ENCODE measurements at places on chromosomes 5 and 9. TPM values are rescaled to one million over a fixed set of nuclear protein-coding genes. Genes with fewer than 3 reads are reported as not detected.

GDF9 gene
- total RNA-seq, result 0.32 TPM

ARID3C gene
- 0.45 TPM for total RNA-seq

PFN3 gene
- total RNA-seq, result not detected

LCN9 gene
- total RNA-seq, result not detected

MSX2 gene
- total RNA-seq, result 4.9 TPM

ACOT12 gene
- total RNA-seq, result not detected

SPATA31A3 gene
- total RNA-seq, result not detected

SH3TC2 gene
- 4.4 TPM for total RNA-seq

SLC25A48 gene
- not detected for total RNA-seq

ZNG1F gene
- total RNA-seq, result 5.0 TPM

IRX2 gene
- total RNA-seq, result 5.3 TPM

AIF1L gene
- not detected for total RNA-seq

SHISAL2B gene
- not detected for total RNA-seq

SYNPO gene
- total RNA-seq, result 1.9 TPM

CTXN3 gene
- total RNA-seq, result not detected

KIAA1958 gene
- total RNA-seq, result 1.4 TPM

ACSL6 gene
- total RNA-seq, result not detected

FBXW5 gene
- 264 TPM for total RNA-seq

GRIN3A gene
- not detected for total RNA-seq

ALDH1B1 gene
- total RNA-seq, result 44.2 TPM

GRM6 gene
- total RNA-seq, result not detected

LOX gene
- 26.4 TPM for total RNA-seq

CCDC183 gene
- total RNA-seq, result 1.4 TPM

PCDHGA7 gene
- 0.57 TPM for total RNA-seq

ANKDD1B gene
- total RNA-seq, result 0.06 TPM

TXNDC8 gene
- not detected for total RNA-seq

KDM4C gene
- total RNA-seq, result 22.6 TPM

SUSD3 gene
- not detected for total RNA-seq

SLC6A19 gene
- not detected for total RNA-seq

PCDHGC4 gene
- 0.69 TPM for total RNA-seq

GPRIN1 gene
- total RNA-seq, result 16.2 TPM

ANKRD31 gene
- not detected for total RNA-seq

MAN1B1 gene
- 78.4 TPM for total RNA-seq

FBLL1 gene
- total RNA-seq, result 0.32 TPM

IL4 gene
- total RNA-seq, result not detected

ICE1 gene
- total RNA-seq, result 27.3 TPM

KLF4 gene
- 4.9 TPM for total RNA-seq

WNK2 gene
- not detected for total RNA-seq

SH3GL2 gene
- not detected for total RNA-seq

SLC1A1 gene
- 3.7 TPM for total RNA-seq

SELENOP gene
- total RNA-seq, result 29.4 TPM

PAM gene
- total RNA-seq, result 504 TPM

SHOC1 gene
- total RNA-seq, result not detected

PITX1 gene
- total RNA-seq, result 2.2 TPM

NIM1K gene
- 2.0 TPM for total RNA-seq

EFNA5 gene
- total RNA-seq, result 7.2 TPM

SLC6A3 gene
- not detected for total RNA-seq

All from LHCN-M2 (cell line).